ENCODE measurements at places on chromosomes 3 and 15. TPM values are rescaled to one million over a fixed set of nuclear protein-coding genes. Genes with fewer than 3 reads are reported as not detected.

CCNB2 gene
- total RNA-seq: 10.1 TPM

HRG gene
- not detected for total RNA-seq

ZBED2 gene
- 0.08 TPM for total RNA-seq

ST3GAL6 gene
- 3.0 TPM for total RNA-seq

CD96 gene
- total RNA-seq: 0.08 TPM

BNC1 gene
- 0.47 TPM for total RNA-seq

TNFSF10 gene
- total RNA-seq: 1.4 TPM

CKMT1A gene
- total RNA-seq: not detected

SPATA12 gene
- under 0.01 TPM for total RNA-seq

SETD2 gene
- total RNA-seq: 21.2 TPM

C15orf62 gene
- total RNA-seq: not detected

CPNE9 gene
- not detected for total RNA-seq

SLC41A3 gene
- total RNA-seq: 38.3 TPM

LEKR1 gene
- total RNA-seq: 0.47 TPM

Measured in smooth muscle cell of the coronary artery (primary cell).